Gastrocnemius medialis (tissue), 4 donors: ENCODE measurements at places on chromosomes 6 and 20. TPM values are rescaled to one million over a fixed set of nuclear protein-coding genes. Genes with fewer than 3 reads are reported as not detected.

Gene DBNDD2
- 134 TPM for total RNA-seq

Gene TSHZ2
- total RNA-seq = 3.0 TPM

Gene PI3
- total RNA-seq = 1.4 TPM

Gene EEF1A2
- total RNA-seq = 2,267 TPM

Gene TGM2
- 12.8 TPM for total RNA-seq

Gene RRAGD
- total RNA-seq = 173 TPM

Gene RAET1L
- not detected for total RNA-seq

Gene CDH4
- total RNA-seq = 0.38 TPM

Gene HNF4A
- 0.51 TPM for total RNA-seq

Gene MRPS18A
- 165 TPM for total RNA-seq

Gene ZSCAN23
- not detected for total RNA-seq

Gene HLA-DRB1
- 25.2 TPM for total RNA-seq

Gene ADGB
- not detected for total RNA-seq

Gene SCAF8
- total RNA-seq = 33.8 TPM

Gene PTPRA
- total RNA-seq = 22.5 TPM

Gene KIAA1755
- total RNA-seq = not detected

Gene FOXC1
- 3.9 TPM for total RNA-seq

Gene PRSS16
- total RNA-seq = not detected

Gene ZNF341
- total RNA-seq = 2.8 TPM

Gene ECHDC1
- 34.0 TPM for total RNA-seq

Gene KCNB1
- total RNA-seq = 34.7 TPM

Gene TASP1
- total RNA-seq = 1.7 TPM

Gene SLC22A7
- total RNA-seq = not detected

Gene COX4I2
- total RNA-seq = 10.4 TPM

Gene DEFB124
- not detected for total RNA-seq

Gene SMLR1
- total RNA-seq = not detected

Gene ZC2HC1B
- not detected for total RNA-seq

Gene OTOR
- total RNA-seq = not detected

Gene SAMD10
- total RNA-seq = 1.9 TPM

Gene EYS
- not detected for total RNA-seq

Gene TSPO2
- not detected for total RNA-seq

Gene LMBRD1
- 30.2 TPM for total RNA-seq

Gene HDGFL1
- not detected for total RNA-seq
